Stimulated activated CD8-positive, alpha-beta memory T cell treated with anti-CD3 and anti-CD28 coated beads, Interleukin-4, amount 100 ng/mL, for 24 hours (primary cell): ENCODE measurements at places on chromosomes 2 and 18.

DNA sequence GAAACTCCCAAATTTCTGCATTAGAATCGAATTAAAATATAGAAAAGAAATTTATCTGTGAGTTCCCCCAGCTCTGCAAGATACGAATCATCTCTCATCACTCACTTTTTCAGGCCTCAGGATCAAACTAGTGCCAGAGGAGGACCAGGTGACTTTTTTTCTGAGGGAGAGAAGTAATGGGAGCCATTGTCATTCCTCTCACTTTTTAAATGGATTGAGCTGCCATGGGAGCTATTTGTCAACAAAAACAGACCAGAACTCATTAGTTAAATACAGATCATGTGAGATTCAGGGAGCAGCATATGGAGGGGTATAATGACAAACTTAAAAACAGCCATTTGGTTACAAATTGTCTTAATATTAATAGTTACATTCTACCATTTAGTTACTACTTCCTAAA, 594.4 kb downstream of the DPP10 start:
- no peak for DNase-seq

GRCh38 chr2:46963210-46963609, 47.6 kb upstream of the MCFD2 start:
- DNase-seq: no peak

- DNase-seq: no peak
These were observed 57.3 kb upstream of the CYP26B1 start for GRCh38 chr2:72204786-72205503.

GRCh38 chr2:48306409-48307284, 223.3 kb upstream of the STON1 start:
- no peak for DNase-seq

GRCh38 chr2:42050010-42050702, 2.3 kb downstream of the PKDCC start:
- DNase-seq: no peak

DNA sequence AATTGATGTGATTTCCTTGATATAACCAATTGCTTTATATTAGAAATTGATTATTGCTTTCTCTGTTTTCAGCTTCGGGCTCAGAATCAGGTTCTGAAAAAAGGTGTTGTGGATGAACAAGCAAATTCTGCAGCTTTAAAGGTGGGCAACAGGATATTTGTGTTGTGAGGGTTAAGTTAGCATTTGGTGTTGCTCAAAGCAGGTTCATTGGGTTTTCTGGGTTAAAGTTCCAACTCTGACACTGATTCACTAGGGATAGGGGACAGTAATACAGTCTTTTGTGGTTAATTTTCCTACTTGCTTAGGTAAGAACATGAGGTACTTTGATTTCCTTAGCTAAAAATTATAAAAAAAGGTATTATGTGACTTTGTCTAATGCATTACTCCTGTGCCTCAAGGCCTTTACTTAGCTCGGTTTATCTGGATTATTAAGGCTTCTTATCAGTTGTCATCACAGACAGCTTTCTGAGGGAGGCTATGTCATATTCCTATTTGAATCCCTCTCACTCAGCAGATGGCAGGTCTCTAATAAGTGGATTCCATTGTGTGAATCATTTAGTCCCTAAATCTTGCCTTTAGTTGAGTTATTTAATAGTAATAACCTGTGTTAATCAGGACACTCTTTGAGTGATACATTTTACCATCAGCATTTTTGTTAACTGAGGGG, 78.9 kb upstream of the STON1 start:
- no peak for DNase-seq

- DNase-seq: no peak
These were observed 1070.2 kb upstream of the NXPH2 start for GRCh38 chr2:139850254-139850890.

DNA sequence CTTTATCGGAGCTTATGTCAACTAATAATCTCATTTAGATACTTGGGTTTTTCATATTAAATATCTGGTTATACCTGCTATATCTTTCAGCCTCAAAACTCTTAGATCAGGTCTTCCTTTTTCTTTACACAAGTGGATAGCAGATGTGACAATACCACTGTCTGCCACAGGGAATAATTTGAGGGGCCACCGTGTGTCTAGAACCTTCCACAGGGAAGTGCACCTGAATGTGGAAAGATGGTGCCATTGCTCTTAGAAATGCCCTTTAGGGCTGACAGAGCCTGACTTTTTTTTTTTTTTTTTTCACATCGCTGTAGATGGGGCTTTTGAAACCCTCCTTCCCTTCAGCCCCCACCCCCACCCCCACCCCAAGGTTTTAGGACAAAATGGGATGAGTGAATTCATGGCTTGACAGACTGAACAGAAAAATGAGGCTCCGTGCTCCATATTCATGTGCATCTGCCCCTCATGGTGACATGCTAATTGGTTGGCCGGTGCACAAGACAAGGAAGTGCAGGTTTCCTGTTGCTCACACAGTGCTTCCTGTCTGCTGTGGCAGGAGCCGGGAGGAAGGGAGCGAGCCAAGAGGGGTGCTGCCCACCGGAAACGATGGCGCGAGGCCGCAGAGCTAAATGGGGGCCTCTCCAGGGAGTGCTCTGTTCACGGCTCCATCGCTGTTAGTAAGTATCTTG, 246.0 kb downstream of the LDLRAD4 start:
- peak; percentile 57 for DNase-seq

- peak; percentile 68 for DNase-seq
These were observed 62.1 kb upstream of the REL start for GRCh38 chr2:60819155-60819862.

DNA sequence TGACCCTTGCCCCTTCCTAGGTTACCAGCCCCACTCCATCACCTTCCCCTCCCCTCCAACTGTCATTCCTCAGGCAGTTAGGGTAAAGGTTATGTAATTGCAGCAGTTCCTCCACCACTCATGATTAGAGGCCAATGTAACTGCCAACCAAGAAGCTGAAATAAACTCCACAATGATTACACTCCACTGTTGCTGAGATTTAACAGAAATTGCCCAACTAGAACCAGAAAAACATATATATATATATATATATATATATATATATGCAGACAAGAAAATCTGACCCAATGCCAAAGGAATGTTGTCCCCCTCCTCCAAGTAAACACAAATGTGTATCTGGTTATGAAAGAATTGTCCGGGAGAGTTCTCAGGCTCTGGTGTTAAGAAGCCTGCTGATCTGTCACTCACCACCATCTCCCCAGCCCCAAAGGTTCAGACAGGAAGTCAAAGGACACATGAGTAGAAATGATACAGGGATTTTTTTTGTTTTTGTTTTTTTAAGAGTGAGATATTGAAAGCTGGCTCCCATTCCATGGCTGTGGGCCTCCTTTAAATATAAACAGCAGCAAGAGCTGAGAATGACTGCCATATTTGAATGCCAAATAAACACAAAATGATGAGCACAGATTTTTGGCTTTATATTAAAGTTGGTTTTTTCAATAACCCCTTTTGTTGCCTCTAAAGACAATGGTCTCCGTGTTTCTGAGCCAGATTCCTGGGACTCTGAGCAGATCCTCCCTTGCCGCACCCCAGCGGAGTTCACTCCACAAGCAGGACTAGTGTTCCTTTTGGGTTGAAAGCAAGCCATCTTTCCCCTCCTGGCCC, 127.2 kb upstream of the MAPRE2 start:
- no peak for DNase-seq

DNA sequence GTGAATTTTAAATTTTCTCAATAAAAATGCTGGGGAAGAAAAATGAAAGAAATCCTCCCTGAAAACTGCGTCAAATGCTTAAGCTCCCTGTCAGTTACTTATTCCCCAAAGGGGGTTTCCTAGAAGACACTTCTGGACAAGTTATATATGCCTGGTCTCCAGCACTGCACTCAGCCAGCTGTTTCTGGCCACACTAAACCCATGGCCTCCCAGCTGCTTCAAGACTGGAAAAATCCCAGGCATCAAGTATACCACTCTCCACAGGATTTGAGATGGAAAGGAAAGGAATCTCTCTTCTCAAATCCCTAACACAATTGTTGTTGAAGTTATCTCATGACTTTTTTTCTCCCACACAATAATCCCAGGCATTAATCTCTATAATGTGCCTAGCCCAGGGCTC, 245.7 kb downstream of the NBAS start:
- no peak for DNase-seq
